ENCODE measurements at places on chromosomes 3 and 15. TPM values are rescaled to one million over a fixed set of nuclear protein-coding genes. Genes with fewer than 3 reads are reported as not detected.

The PDE12 gene
- 6.1 TPM for polyA plus RNA-seq

The GCNT3 gene
- polyA plus RNA-seq: 4.5 TPM

The GPR15 gene
- not detected for polyA plus RNA-seq

The KLHL6 gene
- polyA plus RNA-seq: 0.37 TPM

The GOLGA8O gene
- 0.28 TPM for polyA plus RNA-seq

The CHST14 gene
- polyA plus RNA-seq: 11.9 TPM

The SMC4 gene
- 7.4 TPM for polyA plus RNA-seq

The FANCD2OS gene
- polyA plus RNA-seq: not detected

The ASB14 gene
- not detected for polyA plus RNA-seq

The TMEM108 gene
- 1.5 TPM for polyA plus RNA-seq

The TF gene
- polyA plus RNA-seq: 0.88 TPM

The TUBGCP4 gene
- polyA plus RNA-seq: 2.7 TPM

The ST3GAL6 gene
- 20.8 TPM for polyA plus RNA-seq

The CCDC13 gene
- polyA plus RNA-seq: 7.0 TPM

The DLEC1 gene
- 0.52 TPM for polyA plus RNA-seq

The DUOXA2 gene
- polyA plus RNA-seq: 0.37 TPM

The STAB1 gene
- polyA plus RNA-seq: 98.4 TPM

The VGLL3 gene
- 0.30 TPM for polyA plus RNA-seq

The PLSCR2 gene
- not detected for polyA plus RNA-seq

The ZNF660 gene
- polyA plus RNA-seq: 0.69 TPM

The SLC30A4 gene
- 3.1 TPM for polyA plus RNA-seq

Data from kidney (tissue), 22 donors.